ENCODE measurements at places on chromosomes 1 and 21.
A peak's percentile ranks its signal among the peaks of the same experiment; 100 is the strongest.

- DNase-seq, result no peak
Measured at GRCh38 chr1:208004851-208005250, 93.9 kb upstream of the CD34 start.

GRCh38 chr1:45348609-45348965 is 8.3 kb upstream of the MUTYH start:
- DNase-seq, result no peak

DNA sequence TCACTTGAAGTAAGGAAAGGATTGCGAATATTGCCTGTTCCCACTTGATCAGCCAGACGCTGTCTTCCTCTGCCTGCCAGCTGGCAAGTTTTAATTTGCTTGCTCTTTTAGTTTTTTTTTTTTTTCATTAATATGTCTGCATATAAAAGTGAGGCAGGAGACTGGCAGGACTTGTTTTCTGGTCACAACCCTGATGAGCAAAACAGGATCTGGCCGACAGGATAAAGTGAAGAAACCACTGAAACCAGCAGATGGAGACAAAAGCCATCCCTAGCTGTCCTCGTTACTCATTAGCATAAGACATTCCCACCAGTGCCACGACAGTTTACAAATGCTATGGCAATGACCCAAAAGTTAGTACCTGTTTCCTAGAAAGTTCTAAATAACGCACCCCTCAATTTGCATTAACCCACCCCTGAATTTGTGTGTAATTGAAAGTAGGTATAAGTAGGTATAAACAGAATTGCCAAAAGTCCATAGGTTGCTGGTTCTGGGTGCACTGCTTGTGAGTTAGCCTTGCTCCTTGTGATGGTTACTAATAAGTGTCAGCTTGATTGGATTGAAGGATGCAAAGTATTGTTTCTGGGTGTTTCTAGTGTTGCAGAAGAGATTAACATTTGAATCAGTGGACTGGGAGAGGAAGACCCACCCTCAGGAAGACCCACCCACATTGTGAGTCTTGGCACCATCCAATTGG is 60.8 kb downstream of the ZNF684 start:
- peak; percentile 16 for DNase-seq

GRCh38 chr1:30461640-30462039 is 261.7 kb downstream of the MATN1 start:
- no peak for DNase-seq

GRCh38 chr1:209593747-209594146 is 10.2 kb downstream of the CAMK1G start:
- DNase-seq, result no peak

DNA sequence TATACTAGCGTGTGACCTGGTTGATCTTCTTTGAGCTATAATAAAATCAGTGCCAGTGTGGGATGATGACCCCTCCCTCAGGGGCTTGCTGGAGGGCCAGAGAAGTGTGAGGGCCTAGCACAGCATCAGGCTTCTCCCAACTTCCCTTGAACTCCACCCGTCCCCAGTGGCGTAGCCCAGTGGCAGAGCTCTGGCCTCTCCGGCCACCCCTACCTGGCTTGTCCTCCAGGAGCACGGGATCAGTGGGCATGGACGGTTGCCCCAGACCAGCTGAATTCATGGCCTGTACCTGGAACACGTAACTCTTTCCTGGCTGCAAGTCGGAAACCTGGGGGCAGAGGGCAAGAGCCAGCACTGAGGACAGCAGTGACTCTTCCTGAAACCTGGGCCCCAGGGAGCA is 36.0 kb downstream of the MYOM3 start:
- DNase-seq, result no peak
